ENCODE measurements at places on chromosomes 2 and 18.

- DNase-seq = no peak
These were observed 30.1 kb upstream of the CCL20 start for GRCh38 chr2:227783404-227784138.

DNA sequence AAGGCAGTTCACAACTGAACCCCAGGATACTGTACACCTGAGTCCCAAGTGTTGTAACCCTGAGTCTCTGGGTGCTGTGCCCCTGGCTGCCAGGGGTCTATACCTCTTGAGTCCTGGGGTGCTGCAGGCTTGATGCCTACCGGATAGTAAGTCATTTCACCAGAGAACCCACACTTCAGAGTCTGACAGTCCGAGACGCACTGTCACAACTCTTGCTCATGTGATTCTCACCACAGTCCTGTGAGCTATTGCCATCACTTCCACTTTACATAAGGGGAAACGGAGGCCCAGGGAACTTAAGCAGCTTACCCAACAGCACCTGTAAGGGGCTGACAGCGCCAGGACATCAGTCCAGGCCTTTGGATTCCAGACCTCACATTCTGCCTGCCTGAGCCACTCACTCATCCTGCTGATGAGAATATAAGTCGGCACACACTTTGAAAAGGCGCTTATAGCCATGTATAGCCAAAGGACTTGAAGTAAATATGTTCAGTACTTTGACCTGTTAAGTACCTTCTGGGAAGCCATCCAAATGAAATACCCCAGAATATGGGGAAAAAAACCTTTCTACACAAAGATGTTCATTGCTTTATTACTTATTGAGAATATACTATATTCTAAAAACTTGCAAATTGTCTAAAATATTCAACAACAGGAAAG lies 180.7 kb upstream of the ID2 start:
- DNase-seq = no peak

DNA sequence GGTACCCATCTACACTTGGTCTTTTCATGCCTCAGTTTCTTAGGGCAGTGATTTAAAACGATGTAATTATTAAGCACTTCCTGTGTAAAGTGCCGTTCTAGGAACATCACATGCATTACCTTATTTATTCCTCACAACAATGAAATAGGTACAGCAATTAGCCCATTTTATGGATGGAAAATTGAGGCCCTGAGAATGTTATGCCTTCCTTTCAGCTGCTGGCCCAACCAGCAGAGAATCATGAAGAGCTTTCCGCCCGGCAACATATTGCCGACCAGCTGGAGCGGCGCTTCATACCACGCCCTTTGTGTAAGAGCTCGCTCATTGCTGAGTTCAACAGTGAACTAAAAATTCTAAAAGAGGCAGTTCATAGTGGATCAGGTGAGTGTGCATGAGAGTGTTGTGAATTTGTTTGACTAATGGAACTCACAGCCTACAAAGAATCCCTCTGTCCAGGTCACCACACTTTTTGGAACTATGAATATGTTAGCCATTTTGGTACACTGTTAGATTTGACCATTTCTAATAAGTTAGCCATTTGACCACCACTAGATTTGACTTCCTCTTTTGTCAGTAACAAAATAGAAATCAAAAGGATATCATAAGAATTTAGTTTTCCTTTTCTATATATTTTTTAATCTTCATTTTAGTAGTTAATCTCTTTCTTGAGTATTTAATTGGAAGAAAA lies 25.6 kb upstream of the RPE start:
- no peak for DNase-seq

DNA sequence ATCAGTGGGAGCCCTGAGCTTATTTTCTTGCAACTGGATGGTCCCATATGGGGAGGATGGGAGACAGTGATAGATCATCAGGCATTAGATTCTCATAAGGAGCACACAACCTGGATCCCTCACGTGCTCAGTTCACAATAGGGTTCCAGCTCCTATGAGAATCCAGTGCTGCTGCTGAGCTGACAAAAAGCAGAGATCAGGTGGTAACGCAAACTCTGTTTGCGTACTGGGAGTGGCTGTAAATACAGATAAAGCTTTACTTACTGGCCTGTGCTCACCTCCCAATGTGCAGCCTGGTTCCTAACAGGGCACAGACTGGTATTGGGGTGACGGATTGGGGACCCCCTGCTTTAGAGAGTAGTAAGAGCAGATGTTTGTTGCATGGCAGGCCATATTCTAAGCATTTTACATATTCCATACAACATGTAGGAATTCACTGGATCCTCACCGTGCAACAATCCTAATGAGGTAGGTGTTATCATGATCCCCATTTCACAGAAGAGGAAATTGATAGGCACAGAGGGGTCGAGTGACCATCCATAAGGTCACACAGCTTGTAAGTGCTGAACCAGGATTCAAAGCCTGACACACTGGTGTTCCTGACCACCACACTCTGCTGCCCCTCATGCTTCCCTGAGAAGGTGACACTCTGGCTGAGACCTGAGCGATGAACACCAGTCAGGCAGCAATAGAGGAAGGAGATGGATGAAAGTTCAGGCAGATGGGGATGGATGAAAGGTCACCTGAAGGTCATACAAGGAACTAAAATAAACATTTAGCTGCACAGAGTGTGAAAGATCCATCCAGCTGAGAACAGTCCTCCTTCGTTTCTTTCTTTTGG lies 15.7 kb upstream of the MAT2A start:
- no peak for DNase-seq

DNA sequence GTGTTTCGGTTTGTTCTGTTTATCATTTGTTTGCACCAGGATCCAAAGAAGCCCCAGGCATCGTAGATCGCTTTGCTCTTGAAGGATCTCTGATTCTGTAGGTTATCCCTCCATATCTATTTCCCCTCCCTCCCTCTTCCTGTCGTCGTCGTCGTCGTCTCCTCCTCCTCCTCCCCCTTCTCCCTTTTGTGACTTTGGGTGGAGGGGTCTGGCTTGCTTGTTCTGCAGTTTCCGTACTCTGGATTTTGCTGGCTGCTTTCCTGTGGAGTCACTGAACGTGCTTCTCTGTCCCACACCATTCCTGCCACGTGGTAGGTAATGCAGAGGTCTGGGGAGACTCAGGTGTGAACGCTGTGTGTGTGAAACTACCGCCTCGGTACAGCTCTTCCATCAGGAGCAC lies 225.0 kb downstream of the LDLRAD4 start:
- DNase-seq = no peak

DNA sequence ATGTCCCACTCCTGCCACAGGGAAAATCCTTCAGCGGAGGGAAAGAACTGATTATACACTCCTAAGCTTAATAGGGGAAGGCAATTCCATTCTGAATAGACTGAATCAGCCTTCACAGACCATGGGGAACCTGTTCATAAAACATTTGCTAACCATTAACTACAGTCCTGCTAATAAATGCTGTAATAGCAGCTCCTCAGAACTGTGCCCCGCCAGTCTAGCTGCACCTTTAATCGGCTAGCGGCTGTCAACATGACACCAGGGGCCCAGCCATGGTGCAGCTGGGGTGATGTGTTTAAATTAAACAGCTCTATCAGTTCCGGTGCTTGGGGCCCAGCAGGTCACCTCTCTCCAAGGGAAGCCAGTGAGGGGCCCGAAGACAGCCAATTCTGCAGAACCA lies 77.8 kb downstream of the GALNT14 start:
- DNase-seq = no peak

DNA sequence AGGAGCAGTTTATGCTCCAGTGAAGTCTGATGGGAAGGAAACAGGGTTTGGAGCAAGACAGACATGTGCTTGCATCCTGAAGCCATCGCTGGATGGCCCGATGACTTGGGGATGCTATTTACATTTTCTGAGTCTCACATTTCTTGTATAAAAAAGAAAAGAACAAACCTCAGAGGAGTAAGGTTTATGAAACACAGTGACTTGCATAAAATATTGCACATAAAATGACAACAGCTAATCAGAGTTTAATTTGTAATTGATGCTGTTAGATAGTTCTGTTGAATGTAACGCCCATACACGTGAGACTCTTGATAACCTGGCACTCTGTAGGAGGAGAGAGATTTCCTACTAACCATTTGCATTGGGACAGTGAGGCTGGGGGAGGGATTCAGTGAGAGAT lies 16.5 kb downstream of the PRELID3A start:
- DNase-seq = no peak

DNA sequence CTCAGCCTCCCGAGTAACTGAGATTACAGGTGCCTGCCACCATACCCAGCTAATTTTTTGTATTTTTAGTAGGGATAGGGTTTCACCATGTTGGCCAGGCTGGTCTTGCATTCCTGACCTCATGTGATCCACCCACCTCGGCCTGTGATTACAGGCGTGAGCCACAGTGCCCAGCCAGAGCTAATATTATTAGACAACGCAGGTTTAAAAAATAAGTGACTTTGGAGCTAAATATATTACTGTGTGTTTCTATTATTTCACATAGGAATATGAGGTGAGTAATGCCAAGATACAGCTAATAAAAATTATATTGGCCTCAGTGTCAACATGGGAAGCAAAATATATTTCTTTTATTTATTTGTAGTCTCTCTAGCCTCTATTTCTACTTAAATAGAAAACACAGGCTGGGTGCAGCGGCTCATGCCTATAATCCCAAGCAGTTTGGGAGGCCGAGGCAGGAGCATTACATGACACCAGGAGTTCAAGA lies 120.2 kb downstream of the C2orf74 start:
- DNase-seq = no peak

DNA sequence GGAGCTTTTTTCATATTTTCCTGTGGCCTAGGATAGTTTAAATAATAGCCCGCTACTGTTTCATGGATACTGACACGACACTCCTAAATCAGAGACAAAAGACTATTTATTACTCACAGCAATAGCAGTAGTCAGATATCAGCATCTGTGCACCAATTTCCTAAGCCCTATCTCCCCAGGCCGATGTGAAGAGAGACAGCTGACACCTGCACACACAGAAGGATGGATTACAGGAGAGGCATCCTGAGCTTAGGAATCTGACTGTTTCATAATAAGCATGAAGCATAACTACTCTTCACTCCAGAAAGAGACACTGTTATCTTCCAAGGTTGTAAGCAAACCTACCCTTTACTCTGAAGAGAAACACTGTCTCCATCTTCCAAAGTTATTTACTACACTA lies 105.4 kb downstream of the ATL2 start:
- no peak for DNase-seq

DNA sequence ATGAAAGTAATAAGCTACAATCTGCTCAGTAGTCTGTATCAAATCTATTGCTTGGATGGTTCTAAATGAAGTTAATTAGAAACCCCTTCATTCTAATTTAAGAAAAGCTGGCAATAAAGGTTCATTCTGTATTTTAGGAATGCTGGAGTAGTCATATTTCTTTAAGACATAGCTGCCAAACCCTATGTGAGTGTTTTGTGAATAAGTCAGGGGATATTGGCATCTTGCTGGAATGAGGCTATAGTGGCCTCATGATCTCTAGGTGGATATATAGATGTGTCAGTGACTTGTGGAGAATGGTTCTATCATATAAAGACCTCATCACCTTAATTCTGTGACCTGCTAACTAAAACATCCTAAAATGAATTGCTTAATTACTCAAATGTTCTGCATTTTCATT lies 196.3 kb downstream of the PDE1A start:
- peak; percentile 30 for DNase-seq

DNA sequence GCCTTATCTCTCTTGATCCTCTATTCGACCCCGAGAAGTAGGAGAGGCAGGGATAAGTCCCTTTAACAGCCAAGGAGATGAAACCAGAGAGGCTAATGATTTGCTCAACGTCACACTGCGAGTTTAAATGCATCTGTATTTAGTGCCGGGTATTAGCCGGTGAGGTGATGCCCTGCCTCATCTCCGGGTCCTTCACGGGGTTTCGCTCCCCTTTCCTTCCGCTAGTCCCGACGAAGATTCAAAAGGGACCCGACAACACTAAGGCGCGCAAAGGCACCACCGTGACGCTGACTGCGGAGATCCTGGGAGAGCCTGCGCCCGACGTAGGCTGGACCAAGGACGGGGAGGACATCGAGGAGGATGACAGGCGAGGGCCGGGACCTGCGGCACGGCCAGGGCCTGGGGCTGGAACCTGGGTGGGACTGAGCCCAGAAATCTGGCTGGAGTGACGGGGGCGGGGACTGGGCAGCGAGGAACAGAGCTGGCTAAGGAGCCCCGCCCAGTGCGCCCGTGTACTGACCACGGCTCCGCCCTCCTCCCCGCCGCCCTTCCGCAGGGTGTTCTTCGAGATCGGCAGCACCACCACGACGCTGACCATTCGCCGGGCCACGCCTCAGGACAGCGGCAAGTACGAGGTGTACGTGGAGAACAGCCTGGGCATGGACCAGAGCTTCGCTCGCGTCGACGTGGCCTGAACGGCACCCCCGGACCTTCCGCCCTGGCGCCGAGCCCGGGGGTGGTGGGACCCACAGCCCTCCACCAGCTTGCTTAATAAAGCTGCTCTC lies 1.0 kb upstream of the GMPPA start:
- peak; percentile 89 for DNase-seq

GRCh38 chr2:167733747-167734146 lies 513.6 kb downstream of the STK39 start:
- DNase-seq = no peak

GRCh38 chr2:46200100-46200690 lies 97.0 kb upstream of the EPAS1 start:
- no peak for DNase-seq

DNA sequence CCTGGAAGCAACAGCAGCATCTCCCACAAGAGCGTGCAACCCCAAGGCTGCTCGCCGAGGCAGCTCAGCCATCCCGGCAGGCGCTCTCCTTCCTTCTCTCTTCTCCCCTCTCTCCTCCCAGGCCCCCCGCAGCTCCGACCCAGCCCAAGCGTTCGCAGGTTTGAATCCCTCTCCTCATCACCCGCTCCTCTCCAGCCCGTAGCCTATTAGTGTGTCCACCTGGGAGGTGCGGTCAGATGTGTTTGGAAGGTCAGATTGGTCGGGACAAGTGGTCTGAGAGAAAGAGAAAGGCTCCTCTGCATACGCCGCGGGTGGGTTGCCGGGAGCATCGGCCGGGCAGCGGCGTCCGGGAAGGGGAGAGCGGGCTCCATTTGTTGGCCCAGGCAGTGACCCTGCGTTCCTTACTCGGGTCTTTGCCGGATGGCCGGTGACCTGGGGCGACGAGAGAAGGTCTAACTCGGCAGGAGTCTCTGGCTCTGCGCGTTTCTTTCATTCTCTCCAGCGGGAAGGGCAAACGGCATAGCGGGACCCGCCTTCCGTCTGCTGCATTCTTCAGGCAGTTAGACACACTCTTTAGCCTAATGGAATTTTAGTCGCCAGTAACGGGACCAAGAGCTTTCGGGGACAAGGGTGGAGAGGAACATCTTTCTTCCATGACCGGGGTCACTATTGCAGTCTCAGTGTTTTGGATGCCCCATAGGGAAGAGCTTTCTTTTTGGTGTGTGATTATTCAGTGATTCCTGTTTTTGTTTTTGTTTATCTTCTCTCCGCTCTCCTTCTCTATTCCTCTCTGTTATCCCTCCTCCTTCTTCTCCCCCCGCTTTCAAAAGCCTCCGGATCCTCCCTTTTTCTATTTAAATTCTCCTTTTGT lies 1.1 kb upstream of the TMEFF2 start:
- peak; percentile 68 for DNase-seq

- DNase-seq = peak; percentile 32
These were observed 333.9 kb upstream of the CYRIA start for GRCh38 chr2:16999347-17000183.

- peak; percentile 51 for DNase-seq
These were observed 526 bp downstream of the COX7A2L start for GRCh38 chr2:42360493-42360889.

- no peak for DNase-seq
These were observed 17.0 kb downstream of the ITSN2 start for GRCh38 chr2:24343225-24343882.

- no peak for DNase-seq
These were observed 97.7 kb downstream of the CDH19 start for GRCh38 chr18:66506178-66506577.

- no peak for DNase-seq
These were observed 13.9 kb upstream of the LMAN1 start for GRCh38 chr18:59372975-59373374.

GRCh38 chr2:189408294-189408693 lies 33.0 kb upstream of the WDR75 start:
- DNase-seq = no peak
